ENCODE measurements at places on chromosomes 3 and 15.

DNA sequence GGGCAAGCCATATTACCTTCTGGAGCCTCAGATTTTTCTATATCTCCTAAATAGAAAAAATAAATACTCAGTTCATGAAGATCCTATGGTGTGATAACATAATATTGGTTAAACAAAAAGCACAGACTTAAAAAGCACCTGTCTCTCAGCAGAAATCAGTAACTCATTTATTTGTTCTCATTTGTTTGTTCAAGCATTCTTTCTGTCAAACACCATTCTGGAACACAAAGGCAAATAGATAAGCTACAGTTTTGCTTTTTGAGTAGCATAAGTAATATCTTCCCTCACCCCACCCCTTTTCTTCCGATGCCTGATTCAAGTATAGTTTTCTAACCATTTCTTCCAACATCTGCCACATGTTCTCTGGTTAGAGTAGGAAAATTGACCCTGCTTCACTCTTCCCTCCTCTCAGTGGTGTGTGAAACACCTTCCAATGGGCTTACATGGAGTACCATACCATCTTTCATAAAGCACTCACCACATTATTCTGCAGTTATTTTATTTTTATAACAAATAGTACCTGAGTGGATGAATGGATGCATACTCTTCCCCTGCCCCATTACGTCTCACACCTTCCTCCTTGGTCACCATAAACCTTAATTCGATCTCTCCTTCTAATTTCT, 8.4 kb upstream of the IL1RAP start:
- no peak for DNase-seq

GRCh38 chr3:126763035-126763434, 59.0 kb downstream of the CHCHD6 start:
- no peak for DNase-seq

DNA sequence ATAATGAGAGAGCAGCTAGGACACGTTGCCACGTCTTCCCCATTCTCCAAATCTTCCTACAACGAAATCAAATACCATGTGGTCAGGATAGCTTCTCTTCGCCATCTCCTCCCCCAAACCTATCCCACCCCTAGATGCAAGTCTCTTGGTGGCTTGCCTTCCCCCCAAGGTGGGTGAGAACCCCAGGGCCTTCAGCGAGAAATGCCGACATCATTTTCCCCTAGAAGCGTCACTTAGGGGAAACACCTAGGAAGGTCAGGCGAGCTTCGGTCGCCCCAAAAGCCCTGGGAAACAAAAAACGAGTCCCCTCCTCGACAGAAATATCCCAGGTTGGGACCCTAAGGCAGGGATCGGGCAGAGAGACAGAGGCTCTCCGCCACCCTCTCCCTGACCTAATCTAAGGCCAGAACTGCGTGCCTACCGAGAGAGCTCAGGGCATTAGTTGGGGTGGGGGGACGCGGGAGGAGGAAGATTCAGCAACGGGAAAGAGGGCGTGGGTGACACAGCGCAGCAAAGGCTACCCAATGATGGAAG, 502 bp downstream of the DPH3 start:
- DNase-seq = no peak

DNA sequence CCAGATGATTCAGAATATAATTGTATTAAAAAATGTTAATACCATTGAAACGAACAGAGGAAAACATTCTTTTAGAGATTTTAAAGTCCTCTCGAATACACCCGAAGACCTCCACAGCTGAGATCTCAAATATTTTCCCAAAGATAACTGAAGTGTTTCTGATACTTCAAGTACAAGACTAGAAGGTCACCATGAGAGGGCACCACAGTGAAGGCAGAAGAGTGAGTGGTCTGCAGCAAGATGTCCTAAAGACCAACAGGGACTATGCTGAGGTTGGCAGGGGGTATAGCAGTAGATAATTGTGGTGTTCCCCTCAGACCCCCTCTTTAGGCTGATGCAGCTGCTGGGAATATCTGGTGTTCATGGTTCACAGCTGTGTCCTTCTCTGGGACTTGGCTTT, 156.5 kb downstream of the PDCD6IP start:
- DNase-seq = peak; percentile 35
